ENCODE measurements at places on chromosomes 5 and 9. TPM values are rescaled to one million over a fixed set of nuclear protein-coding genes. Genes with fewer than 3 reads are reported as not detected.

DNA sequence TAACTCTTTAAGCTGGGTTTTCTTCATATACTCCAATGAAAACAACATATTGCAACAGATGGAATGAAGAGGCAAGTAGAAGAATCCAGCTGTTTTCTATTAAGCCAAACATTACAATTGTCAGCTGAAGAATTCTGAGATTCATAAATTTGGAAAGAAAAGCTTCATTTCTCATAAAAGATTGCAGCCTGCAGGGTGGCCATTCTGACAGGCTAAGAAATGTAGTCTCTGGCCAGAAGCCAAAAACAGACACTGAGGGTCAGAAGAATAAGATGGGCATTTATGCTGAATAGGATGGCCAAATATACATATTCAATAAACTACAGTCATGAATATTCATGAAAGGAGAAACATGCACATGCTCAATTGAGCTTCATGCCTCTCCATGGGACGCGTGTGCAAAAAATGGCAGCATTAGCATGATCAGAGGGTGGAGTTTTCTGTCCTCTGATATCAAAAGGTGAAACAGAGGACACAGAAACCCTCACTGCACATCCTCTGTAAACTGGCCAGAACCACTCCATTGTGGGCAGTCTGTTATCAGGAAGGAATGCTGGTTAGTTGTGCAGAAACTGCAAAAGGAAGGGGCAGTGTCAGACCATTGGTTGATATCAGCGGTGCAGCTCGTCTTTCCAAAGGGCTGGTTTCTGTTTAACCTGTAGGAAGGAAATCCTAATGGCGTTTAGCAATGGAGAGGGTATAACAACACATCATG is 50.2 kb downstream of the FXN start:
- peak; percentile 24 for DNase-seq

PCDHB13 gene
- total RNA-seq = 4.8 TPM

SPATA24 gene
- total RNA-seq = 14.7 TPM

CDX1 gene
- not detected for total RNA-seq

RFK gene
- total RNA-seq = 28.5 TPM

DNA sequence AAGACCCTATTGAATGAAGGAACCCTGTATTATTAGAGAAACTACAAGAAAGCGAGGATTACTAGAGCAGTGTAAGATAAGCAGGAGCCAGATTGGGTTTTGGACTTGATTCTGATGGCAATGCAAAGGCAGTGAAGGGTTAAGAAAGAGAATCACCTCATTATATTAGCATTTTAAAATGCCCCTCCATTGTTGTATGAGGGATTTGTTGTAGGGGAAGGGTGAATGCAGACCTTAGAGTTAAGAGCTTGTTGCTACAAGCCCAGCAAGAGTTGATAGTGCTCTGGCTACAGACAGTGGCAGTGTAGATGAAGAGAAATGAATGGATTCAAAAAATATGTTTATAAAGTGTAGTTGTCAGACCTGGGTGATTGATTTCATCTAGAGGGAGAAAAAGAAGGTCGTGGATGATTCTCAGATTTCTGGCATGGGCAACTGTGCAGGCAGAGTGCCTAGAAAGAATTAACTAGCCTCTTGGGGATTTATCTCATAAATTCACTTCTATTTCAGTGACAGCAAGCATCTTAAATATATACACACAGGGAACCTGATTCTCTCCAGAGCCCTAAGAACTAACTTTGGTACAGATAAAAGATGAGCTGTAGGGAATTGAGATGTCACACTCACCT is 344.8 kb downstream of the ARRDC3 start:
- DNase-seq = no peak

GRCh38 chr9:34400275-34400674 is 23.6 kb upstream of the MYORG start:
- no peak for DNase-seq

DNA sequence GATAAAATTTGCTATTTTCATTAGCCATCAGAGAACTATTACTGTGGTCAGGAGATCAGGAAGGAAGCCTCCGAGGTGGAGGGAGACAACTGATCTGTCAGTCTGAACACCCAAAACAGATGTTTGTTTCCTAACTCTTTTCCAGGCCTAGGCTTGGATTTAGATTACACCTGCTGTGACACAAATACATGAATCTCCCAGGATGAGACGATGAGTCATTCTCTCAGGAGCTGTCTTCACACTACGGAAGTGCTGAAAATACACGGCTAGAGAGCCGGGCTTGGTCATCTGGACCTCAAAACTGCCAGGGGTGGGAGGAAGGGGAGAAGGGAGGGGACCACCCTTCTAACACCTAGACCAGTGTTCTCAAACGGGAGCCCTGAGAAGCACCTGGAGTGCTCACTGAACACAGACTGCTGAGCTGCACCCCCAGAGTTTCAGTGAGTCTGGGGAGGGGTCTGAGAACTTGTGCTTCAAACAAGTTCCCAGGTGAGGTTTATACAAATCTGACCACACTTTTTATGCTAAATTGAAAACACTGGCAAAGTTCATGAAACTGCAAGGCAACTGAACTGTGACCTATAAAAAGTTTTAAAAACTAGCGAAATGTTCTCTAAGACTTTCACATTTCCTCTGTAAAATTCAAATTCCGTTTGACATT is 80.3 kb upstream of the EQTN start:
- no peak for DNase-seq

DNA sequence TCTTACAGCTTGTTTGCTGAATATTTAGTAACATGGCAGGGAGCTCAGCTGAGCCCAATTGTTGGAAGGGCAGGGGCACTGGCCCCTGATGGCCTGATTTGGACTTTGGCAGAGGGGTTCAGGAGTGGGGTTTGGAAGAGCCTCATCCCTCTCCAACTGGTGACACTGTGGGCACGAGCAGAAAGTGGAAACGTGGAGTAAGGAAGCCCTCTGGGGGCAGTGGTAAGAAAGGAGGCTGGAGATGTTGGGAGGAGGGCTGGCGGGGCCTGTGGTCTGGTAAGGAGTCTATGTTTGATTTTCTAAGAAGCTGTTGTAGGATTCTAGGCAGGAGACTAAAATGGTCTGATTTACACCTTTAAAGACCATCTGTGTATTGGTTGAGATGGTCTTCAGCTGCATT is 208.9 kb downstream of the HSPA4 start:
- DNase-seq = no peak

GRCh38 chr5:43648499-43649124 is 45.6 kb downstream of the NNT start:
- DNase-seq = peak; percentile 38

GRCh38 chr9:133460405-133461175 is 812 bp downstream of the CACFD1 start:
- DNase-seq = no peak

DNA sequence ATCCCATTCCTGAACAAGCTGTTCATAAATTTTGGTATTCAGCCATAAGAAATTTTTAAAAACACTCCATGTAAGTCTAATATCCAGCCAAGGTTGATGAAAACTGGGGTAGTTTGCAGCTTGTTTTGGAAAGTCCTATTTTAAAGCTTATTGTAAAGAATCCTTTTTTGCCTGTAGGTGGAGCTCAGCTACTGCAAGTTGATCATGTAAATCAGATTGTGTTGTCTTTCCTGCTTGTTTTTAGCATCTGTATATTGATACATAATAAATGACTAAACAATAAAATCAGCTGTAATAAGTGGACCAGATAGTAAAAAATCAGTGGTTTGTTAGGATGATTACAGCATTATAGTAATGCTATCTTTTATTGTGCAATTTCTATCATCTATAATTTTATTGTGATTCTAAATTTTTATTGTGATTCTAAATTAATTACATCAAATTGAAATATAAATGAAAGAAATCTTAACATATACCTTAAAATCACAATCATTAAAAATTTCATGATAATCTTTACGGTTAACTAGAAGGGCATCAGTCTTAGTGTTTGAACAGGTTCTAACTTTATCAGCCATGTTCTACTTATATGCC is 42.4 kb downstream of the CWC27 start:
- no peak for DNase-seq

DNA sequence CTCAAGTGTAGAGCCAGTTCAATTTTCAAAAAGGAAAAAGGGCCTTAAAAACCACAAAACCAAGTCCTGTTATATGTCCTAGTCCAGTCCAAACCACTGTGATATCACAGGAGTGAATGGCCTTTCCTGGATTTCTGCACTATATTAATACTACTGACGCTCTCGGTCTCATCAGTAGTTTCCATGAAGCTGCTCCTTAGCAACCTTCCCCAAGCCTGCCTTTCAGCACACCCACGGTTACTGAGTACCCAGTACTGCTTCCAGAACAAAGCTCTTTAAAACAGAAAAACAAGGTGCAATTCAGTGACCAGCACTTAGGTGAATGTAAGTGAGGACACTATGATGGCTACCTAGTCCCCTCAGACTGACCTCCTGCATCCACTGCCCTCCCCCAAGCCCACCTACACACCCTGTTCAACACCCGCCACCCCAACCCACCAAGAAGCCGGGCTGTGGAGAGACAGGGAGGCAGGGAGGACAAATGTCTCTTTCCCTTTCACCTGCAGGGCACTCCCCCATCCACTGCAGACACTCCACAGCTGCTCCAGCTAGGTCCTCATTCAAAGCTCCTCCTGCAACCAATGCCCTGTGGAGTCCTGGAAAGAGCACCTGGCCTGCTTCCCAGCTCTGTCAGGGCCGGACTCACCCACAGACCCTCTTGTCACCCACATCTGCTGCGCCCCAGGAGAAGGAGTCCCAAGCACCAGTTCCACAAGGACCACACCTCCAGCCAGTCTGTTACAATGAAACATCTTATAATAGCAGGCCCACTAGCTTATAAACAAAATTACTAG is 25.9 kb downstream of the PSMB7 start:
- DNase-seq = no peak

DNA sequence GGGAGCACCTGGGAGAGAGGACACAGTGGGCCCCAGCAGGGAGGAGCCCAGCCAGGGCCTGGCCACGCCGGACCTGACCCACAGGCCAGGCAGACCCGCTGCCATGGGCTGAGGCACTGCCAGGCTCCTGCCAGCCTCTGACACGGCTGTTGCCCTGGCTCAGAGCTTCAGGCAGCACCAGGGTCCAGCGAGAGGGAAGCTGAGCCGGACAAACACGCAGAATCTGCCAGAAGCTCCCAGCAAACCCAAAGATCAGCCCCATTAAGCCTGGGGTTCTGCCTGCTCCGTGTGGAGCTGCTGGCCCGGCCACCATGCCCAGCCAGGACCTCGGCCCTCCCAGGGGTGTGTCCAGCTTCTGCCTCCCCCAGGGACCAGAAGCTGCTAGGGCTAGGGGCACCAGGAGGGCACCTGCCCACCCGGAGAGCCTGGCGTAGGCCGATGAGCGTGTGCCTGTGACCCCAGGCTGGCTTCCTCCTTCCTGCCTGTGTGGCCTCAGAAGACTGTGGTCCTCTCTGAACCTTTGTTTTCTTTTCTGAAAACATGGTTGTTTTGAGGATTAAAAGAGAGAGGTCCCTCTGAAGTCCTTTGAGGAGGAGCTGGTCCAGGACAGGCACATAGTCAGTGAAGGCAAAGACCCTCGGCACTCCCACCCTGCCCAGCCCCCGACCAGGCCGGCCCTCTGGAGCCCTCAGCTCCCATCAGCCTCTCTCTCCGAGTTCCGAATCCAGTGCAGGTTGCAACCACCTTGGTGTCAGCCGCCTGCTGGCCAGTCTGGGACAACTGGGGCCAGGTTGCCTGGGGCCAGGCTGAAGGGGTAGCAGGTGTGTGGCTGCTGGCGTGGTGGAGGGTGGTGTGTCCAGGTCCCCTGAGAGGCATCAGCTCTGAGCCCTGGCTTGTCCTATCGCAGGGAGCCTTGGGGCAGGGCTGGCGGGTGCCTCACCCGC is 39.6 kb downstream of the KCNT1 start:
- DNase-seq = no peak

TMEM171 gene
- total RNA-seq = not detected

- DNase-seq = no peak
Measured at GRCh38 chr9:95134457-95134881, 183.0 kb downstream of the FANCC start.

PROB1 gene
- total RNA-seq = 56.1 TPM

- no peak for DNase-seq
Measured at GRCh38 chr9:131606896-131607567, 61.7 kb downstream of the PRRT1B start.

SGCD gene
- 90.3 TPM for total RNA-seq

DNA sequence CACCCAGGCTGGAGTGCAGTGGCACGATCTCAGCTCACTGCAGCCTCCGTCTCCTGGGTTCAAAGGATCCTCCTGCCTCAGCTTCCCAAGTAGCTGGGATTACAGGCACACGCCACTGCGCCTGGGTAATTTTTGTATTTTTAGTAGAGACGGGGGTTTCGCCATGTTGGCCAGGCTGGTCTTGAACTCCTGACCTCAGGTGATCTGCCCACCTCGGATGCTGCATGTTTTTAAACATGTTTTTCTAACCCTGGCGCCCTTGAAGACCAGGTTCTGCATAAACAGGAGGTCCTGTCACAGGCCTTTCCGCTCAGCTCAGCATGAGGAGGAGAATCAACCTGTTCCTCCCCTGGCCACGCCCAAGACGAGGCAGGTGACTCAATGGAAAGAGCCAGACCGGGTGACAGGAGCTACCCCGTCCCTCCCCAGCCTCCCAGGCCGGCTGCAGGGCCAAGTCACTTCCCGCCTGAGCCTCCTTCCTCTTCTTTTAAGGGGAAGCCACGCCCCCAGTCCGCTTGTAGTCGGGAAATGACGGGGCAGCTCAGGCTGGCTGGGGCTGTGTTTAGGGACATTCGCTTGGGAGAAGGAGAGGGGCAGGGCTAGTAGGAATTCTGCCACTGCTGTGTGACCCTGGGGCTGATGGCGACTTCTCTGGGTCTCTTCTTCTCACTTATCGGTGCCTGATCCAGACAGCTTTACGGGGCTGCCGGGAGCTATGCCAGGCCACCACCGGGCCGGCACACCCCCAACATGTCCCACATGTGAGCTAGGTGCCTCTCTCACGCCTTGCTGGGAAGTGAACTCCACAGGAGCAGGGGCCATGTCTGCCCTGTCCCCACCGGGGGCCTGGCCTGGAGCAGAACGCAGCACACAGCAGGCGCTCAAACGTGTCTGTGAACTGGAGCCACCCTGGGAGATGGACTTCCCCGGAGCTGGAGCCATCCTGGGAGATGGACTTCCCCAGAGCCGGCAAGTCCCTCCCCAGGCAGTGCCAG is 6.1 kb downstream of the NOTCH1 start:
- peak; percentile 94 for DNase-seq

DNA sequence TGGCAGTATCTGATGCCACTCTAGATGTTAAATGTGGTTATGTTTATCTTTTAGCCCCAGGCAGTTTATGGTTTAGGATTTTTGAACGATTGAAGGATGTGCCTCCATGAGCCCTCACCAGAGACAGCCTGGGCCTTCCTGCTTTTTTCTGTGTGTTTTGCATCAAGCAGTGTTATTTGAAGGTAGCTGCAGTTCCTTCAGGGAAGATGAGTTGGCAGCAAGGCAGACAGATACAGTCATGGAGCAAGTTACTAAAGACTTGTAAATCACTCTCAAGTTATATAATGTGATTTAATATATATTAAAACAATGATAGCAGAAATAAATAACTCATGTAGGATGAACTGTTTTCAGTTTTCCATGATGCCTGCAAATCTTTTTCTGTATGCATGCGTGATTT is 204.9 kb downstream of the CD180 start:
- DNase-seq = no peak
